ENCODE measurements at places on chromosomes 2 and 18.

DNA sequence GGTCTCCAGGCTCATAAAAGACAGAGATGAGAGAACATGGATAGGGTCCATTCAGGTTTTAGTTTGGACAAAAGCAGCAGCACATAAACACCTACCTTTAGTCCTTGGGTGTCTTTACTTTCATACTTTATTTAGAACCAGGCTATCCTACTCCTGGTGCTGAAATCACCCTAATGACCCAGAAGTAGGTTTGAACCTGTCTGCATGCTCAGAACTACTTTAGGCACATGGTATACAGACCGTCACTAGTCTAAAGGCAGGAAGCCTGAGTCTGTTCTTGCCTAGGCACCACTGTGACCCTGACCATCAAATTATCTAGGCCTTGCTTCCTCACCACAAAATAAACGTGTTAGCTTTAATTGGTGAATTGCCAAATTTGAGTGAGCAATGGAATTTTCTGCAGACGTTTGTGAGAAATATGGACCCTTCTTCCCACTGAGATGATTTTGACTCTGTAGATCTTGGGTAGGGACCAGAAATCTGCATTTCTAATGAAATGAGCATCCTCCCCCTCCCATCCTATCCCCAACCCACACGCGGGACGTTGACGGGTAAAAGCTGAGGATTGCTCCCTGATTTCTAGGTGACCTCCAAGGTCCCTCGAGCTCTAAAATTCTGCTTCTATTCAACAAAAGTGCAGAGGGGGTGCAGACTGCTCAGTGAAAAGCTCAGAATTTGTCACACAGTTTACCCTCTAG lies 75.1 kb downstream of the PLEKHM3 start:
- DNase-seq, result no peak

DNA sequence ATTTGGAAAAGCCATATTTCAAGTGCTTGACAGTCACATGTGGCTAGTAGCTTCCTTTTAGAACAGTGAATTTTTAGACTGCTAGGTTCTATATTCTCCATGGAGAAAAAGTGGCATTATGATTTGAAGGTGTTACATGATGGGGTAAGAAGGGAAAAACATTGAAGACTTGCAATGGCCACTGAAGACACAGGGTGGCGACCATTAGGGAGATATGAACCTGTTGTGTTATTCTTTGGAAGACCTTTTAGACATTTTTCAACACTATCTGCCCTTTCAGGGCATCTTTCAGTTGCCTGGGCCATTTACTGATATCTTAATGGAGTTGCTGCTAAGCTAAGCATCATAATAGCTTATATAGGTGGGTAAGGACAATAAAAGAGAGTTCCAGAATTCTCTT lies 1387.2 kb downstream of the SUCLG1 start:
- DNase-seq, result no peak

DNA sequence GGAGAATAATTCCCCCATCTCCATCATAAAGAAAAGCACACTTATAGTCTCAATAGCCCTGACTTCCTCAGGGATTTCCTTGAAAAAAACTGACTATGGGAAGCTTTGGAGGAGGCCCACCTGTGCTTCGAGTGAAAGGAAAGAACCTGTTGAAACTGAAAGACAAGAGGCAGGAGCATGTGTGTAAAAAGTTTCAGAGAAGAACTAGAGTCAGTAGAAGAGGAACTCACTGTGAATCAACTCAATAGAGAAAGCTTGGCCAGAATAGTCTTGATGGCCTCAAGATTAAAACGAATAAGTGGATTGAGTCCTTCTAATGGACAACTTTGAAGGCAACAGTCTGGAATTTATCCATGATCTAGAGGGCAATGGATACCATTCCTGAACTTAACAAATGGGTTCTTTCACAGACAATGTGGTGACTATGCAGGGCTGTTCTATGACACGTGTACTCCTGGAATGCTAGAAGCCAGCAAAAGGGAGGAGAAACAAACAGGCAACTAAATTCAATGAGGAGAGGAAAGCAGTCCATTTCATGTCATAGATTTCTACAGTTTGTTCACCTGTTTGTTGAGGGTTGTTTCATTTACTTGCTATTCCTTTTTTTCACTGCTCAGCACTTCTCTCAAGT lies 442.3 kb downstream of the GRB14 start:
- no peak for DNase-seq

DNA sequence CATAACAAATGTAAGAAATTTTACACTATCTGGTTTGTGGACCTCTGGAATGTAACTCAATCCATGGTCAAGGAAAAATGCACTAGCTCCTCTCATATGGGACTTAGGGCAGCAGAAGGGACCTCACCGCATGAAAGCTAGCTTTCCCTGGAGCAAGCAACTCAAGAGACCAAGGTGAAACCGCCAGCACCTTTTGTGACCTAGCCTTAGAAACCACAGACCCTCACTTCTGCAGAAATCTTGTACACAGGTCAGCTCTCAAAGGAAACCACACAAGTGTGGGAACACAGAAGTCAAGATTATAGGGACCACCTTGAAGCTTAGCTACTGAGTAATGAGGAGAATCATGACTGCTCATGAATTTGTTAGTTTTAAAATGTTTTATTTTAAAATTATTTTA lies 222.5 kb downstream of the DLGAP1 start:
- no peak for DNase-seq
